ENCODE measurements at places on chromosomes 3 and 15.
A peak's percentile ranks its signal among the peaks of the same experiment; 100 is the strongest.

GRCh38 chr3:58628823-58629562 is 37.6 kb downstream of the FAM3D start:
- DNase-seq, result peak; percentile 98

- DNase-seq, result no peak
Observed at GRCh38 chr3:31187380-31187779, 292.9 kb upstream of the GADL1 start.

DNA sequence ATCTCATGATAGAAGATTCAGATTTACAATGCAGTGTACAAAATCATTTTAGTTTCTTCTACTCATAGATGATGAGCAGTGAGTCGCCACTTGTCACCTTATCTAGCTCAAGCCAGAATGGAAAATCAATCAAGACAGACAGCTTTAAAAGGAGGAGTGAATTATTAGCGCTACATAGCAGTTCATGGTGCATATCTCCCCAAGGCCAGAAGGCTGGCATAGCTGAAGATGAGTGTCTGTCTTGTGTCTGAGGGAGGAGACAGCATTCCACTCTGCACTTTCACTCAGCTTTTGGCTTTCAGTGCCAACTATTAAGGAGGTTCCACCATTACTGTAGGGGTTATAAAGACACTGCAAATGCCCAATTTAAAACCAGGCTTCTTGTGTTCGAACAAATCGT is 804.1 kb upstream of the LMCD1 start:
- no peak for DNase-seq

GRCh38 chr3:171758109-171758508 is 52.2 kb downstream of the PLD1 start:
- no peak for DNase-seq

DNA sequence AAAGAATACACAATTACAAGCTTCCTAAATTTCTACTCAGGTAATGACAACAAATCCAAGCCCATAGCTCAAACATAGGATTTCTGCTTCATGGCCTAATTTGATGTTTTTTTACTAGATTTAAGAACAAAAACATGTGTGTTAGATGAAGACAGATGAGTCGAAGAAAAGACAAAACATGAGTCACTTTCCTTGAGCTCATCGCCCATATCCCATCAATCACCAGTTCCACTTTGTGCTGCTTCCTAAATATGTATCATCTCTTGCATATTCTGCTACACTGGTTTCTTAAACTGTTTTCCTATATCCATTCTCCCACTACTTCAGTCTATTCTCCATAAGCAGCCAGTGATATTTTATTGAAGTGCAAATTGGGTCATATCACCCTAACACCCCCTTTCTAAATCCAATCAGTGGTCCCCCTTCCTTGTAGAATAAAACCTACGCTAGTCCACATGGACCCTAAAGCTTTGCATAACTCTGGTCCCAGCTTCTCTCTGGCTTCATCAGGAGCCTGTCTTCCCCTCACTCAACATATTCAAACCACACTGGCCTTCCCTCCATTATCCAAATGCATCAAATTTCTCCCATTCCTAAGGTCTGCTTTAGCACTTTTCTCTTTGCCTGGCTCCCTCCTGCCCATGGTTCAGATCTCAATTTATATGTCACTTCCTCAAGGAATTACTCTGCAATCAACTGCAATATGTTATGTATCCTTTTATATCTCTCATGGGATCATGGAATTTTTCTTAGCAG is 1033.9 kb downstream of the FHIT start:
- DNase-seq, result peak; percentile 18

Measured in fibroblast of skin of scalp (primary cell).